Cerebellar nuclear complex (tissue), 1 donor: ENCODE measurements at places on chromosomes 12 and 14.

DNA sequence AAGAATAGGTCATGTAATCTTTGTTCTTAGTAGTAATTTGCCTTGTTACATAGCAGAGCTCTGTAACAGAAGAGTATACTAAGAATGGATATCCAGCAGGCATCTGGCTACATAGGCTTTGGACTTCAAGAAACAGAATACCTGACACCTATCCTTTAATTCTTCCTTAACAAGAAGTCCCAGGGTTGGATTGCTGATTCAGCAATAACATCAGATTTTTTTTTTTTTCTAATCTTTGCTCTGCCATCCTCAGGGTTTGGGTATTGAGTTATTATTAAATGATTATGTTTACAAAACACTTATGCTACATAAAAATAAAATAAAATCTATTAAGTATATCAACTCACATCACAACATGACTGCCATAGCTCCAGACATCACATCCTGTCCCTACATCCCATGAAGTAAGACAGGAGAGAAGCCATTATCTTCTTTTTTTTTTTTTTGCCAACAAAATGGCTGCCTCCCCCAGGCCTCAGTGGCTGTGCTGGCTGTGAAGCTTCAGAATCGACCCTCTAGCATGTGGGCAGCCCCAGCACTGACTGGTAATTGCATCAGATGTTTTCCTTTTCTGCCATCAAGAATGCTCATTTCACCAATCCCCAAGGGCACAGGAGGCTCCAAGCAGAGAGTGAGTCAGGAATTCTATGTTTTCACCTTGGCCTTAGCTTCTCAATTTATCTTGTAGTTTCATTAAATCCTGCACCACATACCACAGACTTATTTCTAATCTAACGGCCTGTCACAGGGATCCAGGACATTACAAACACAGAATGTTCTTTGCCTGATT lies 186.2 kb downstream of the DICER1 start:
- DNase-seq = no peak

DNA sequence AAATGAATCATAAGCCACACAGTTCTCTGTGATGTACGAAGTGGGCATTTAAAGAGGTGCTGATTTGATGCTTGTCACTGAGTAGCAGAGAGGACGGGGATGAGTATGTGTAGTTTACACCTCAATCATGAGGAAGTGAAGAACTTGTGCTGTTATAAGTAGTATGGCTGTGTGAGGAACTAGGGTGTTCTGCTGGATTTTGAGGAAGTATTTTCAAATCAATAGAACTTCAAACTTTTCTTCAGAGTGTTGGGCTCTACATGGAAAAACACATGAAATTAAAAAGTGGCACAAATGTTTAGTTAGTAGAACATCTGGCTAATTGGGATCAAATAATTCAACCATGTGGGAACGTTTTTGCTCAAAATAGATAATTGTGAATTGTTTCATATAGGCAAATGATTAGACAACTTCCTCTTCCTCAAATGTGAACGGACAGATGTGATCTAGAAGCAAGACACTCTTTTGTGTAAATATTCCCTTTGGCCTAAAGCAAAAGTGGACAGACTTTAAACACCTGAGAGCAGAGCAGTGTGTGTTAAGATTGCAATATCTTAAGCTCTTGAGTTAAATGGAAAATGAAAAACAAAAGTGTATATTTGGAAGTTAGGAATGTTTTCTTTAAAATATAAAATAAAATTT lies 168.5 kb downstream of the NAV3 start:
- DNase-seq = no peak

DNA sequence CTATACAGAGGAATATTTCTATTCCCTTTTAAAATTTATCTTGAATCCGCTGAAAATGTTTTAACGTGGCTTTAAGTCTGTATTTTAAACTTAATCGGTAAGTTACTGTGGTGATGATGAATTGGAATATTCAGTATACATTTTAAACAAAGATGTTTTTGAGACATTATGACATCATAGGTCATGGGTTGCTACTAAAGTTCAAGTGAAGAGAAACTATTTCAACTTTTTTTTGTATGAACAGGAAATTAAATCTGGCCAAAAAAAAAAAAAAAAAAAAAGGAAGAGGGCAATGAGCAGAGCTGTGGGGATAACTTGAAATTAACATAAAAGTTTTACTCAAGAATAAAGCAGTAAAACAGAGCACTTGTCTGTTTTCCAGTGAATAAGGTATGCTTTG lies 109.0 kb downstream of the PLEKHA5 start:
- no peak for DNase-seq

DNA sequence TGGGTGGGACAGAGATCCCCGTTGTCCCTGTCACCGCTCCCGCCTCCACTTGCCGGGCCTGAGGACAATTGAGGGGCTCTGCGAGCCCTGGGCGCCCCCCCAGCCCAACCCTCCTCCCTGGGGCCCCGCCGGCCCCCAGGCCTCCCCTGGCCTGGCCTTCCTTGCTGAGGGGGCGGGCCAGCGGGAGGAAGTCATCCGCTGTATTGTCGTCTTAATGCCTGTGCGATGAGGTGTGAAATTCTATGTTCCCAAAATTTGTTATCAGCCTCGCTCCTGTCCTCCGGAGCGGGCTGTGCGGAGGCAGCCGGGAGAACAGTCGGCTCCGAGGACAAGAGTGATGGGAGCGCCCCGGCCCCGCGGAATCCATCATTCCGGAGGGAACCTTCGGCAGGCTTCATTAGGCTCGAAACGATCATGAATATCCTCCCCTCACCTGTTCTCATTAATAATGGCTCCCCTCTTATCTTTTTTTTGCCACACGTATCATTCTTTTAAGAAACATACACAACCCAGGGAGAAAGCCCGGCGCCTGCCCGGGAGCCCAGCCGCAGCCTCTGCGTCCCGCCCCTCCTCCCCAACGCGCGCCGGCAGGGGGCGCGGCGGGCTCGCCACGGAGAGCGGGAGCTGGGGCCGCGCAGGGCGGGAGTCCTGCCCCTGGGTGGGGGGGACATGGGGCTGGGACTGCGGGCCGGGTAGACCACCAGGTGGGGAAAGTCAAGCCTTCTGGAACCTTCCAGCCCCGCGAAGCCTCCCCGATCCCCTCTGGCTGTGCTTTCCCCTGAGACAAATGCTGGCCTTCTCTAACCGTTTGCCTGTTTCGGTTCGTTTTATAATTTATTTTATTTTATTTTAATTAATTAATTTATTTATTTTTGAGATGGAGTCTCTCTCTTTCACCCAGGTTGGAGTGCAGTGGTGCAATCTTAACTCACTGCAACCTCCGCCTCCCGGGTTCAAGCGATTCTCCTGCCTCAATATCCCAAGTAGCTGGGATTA lies 17.1 kb upstream of the DLK1 start:
- no peak for DNase-seq

DNA sequence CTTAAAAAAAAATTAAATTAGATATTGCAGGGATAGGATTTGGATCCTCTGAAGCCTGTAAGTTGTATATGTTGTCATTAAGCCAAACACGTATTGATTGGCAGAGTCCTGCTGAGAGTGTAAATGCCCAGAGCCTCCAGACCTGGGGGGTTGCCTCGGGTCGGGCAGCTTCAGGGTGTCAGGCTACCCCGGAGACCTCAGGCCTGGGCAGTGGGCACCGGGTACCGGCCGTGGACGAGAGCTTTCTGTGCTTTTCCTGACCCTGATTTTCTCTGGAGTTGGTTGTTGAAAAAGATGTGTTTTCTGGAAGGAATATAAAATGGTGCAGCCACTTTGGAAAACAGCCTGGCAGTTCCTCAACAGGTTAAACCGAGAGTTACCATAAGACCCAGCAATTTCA lies 96.1 kb downstream of the DNAH10 start:
- no peak for DNase-seq

GRCh38 chr12:132774646-132775275 lies 13.1 kb upstream of the ANKLE2 start:
- DNase-seq = no peak

- no peak for DNase-seq
Observed at GRCh38 chr12:113413488-113413939, 8.7 kb upstream of the SDSL start.

GRCh38 chr12:16324272-16324671 lies 23.2 kb upstream of the MGST1 start:
- no peak for DNase-seq

DNA sequence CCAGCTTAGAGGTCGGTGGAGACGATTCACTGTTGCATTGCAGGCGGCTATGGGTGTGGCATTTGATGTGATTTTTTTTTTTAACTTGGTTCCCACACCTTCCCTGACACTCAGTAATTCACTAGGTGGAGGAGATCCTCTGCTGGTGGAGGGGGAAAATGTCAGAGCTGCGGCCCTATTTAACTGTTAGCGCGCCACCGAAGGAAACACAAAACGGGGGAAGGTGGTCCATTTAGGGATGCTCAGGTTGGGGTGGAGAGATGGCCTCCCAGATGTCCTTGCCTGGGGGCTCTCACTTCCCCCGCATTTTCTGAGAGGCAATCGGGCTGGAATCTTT lies 4.3 kb upstream of the HOXC12 start:
- DNase-seq = no peak

- DNase-seq = no peak
Observed at GRCh38 chr12:44459569-44459968, 416.5 kb downstream of the NELL2 start.

GRCh38 chr12:10018386-10018785 lies 8.0 kb downstream of the CLEC12B start:
- no peak for DNase-seq

- no peak for DNase-seq
Observed at GRCh38 chr12:116539905-116540482, 19.2 kb upstream of the MAP1LC3B2 start.

- DNase-seq = no peak
Observed at GRCh38 chr14:65173973-65174693, 71.8 kb upstream of the MAX start.

DNA sequence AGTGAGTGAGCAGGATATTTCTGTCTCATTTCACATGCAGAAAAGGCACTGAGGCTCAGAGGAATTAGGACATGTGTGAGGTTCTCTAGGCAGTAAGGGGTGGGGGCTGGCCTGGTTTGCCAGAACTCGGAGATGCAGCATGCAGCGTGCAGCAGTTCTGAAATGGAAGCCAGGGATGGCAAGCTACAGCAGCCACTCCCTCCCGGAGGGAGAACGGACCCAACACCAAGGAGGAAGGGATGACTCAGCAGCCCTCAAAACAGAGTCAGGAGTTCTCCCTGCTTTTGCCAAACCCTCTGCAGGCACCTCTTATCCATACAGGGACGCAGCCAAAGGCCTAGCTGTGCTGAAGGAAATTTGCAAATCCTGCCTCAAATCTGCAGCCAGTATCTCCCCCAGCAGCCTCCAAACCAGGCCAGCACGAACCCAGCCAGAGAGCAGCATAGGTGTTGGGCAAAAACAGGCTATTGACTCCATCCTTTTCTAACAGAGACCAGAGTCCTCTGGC lies 10.3 kb upstream of the SERPINA3 start:
- DNase-seq = no peak

- no peak for DNase-seq
Observed at GRCh38 chr14:68012871-68013270, 193.3 kb downstream of the RAD51B start.

- DNase-seq = no peak
Observed at GRCh38 chr12:101747697-101748096, 8.4 kb upstream of the SYCP3 start.

DNA sequence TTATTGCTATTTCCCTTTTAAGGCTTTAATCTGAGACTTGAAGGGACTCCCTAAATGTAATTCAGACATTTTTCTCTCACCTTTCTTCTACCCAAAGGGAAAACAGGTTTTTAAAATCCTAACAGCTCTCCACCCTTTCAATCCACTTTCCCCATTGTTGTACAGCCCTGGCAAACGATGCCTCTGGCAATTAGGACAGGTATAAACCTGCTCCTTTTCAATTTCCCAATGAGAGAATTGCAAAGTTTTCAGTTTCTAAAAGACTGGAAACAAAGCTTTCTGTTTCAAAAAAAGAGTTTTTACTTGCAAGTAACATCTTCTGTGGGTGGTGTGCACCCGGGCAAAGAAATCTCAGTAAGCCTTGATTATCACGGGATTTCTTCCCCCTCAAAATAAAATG lies 131.2 kb downstream of the HMGA2 start:
- DNase-seq = no peak

DNA sequence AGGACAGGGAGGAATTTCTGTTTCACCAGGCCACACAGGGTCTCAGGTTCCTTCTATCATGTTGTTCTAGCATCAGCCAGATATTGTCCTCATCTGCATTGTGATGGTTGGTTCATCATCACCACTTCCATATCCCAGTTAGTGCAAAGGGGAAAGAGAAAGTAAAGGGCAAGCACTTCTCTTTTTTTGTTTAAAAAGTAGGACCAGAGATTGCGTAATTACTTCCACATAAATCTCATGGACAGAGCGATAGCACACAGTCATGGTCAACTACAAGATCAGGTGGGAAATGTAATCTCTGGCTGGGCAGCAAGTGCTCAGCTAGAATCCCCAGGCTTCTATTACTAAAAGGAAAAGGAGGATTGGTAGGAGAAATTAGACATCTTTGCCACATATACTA lies 155.1 kb downstream of the KIF21A start:
- no peak for DNase-seq

GRCh38 chr12:83691730-83692129 lies 1005.0 kb downstream of the TMTC2 start:
- no peak for DNase-seq

GRCh38 chr14:68513838-68514607 lies 278.8 kb downstream of the ZFP36L1 start:
- no peak for DNase-seq

DNA sequence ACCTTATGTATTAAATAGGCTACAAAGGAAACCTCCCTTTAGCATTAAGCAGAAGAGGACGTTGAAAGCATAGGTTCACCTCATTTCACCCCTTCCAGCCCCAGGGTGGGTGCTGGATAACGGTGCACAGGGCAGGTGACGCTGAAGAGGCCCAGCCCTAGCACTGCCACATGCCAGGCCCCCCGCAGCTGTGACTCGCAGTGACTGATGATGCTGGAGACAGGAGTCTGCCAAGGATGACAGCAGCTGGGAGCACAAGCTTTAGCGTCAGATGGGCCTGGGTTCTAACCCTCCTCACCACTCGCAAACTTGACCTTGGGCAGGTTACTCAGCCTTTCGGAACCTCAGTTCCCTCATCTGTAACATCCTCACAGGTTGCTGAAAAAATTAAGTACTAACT lies 76.7 kb downstream of the TBK1 start:
- DNase-seq = no peak

DNA sequence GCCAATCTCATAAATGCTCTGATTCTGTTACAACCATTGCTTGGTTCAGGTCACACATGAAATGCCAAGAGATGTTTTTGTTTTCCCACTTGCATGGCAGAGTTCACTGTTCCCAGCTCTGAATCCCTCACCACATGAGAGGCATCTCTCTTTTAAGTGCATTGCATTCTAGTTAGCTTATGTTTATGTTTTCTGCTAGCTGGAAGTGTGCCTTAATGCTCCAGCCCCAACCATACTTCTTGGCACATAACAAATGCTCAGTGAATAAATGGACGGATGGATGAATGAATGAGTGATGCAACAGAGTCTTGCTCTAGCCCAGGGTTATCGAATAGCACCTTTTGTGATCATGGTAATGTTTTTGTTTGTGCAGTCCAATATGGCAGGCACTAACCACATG lies 197.3 kb downstream of the PPM1H start:
- DNase-seq = no peak

GRCh38 chr14:24398293-24398652 lies 530 bp upstream of the NYNRIN start:
- DNase-seq = no peak

GRCh38 chr14:35503646-35504045 lies 30.3 kb upstream of the INSM2 start:
- no peak for DNase-seq
